ENCODE measurements at places on chromosomes 11 and 22. TPM values are rescaled to one million over a fixed set of nuclear protein-coding genes. Genes with fewer than 3 reads are reported as not detected.

The UPB1 gene
- not detected for total RNA-seq

The PANX3 gene
- total RNA-seq = not detected

The GALNT18 gene
- 16.1 TPM for total RNA-seq

The NEFH gene
- 0.14 TPM for total RNA-seq

The C11orf42 gene
- not detected for total RNA-seq

The PDGFB gene
- 58.5 TPM for total RNA-seq

The RBMXL2 gene
- not detected for total RNA-seq

DNA sequence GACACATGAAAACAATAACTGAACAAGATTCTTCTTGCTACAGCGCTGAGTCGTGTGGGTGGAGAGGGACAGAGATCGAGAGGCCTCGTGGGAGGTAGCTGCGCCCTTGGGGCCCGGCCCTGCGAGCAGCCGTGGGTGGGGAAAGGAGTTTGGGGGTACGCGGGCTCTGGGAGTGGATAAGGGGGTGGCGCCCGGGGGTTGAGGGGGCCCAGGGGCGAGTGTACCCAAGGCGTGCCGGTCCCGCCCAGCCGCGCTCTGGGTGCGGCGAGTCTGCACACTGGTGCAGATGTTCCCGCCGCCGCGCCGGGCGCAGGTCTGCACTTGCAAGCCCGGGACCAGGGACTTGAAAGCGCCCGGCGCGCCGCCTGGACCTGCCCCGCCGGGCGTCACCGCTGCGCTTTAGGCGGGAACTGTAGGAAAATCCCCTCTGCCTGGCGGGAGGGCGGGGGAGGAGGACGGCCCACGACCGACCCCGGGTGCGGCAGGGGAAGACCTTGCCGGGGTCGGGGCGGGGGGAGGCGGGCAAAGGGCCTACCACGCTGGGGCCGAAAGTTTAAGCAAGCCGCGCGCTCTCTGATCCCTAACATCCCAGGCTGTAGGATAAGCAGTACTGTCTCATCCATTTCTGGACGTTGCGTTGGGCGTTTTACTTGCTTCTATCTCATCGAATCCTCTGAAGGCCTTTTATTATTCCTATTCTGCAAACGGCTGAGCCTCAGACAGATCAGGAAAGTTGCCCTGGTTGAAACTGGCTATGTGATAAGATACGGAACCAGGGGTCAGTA lies 1.4 kb upstream of the KREMEN1 start:
- DNase-seq = peak; percentile 65

- no peak for DNase-seq
Observed at GRCh38 chr11:109133159-109133558, 288.8 kb upstream of the C11orf87 start.

GRCh38 chr11:115892016-115892415 lies 387.8 kb upstream of the CADM1 start:
- no peak for DNase-seq

GRCh38 chr11:7451520-7451919 lies 33.8 kb upstream of the OLFML1 start:
- DNase-seq = no peak

DNA sequence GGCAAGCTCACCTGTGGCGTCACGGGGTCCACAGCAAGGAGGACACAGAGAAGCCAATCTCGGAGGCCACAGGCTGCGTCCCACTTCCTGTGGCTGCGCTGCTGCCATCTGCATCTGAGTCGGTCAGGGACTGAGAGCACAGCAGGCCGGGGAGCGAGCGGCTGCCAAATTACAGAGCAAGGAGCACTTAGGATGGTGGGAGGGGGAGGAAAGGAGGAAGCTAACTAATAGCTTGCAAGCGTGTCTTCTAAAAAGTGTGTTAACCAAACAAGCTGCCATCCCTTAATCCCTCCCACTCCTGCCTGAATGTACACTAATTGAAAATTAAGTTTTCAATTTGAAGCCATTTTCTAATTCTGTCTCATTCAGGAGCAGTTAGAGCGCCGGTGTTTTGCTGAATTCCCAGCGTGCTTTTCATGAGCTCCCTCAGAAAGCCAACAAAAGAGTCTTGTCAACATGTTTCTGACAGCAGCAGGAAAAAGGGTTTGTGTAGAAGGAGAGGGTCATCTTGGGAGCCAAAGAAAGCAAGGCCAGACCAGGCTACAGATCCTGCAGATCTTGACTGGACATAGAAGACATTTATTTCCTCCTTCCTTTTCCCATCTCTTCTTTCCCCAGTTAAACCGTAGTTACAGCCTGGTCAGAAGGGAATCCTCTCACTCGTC lies 42.4 kb upstream of the API5 start:
- peak; percentile 79 for DNase-seq

DNA sequence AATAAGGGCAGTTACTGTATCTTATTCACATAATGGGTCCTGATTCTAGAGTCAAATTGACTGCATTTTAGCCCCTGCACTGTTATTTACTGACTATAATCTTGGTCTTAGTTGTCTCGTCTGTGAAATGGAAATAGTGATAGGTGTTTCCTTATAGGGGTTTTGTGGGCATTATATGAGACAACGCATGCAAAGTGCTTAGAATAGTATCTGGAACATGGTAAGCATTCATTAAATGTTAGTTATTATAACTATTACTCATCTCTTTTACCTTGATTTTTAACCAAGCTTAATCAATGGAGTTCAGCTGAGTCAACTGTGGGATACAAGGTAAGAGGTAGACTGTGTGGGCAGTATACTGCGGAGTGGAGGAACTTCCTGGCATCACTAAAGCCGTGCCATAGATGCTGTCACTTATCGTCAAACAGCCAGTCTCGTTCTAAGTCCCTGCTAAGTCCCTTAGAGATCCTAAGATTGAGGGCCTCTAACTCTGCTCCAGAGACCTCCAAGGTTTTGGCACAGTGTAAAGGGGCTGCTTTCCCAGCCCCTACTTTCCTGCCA lies 2.6 kb upstream of the ZC3H12C start:
- no peak for DNase-seq

- peak; percentile 96 for DNase-seq
Observed at GRCh38 chr11:13008625-13009475, at the start of gene RASSF10. TSS of gene RASSF10 (plus strand) at chr11:13009316. CDS start at chr11:13009577, 261 bp downstream.

DNA sequence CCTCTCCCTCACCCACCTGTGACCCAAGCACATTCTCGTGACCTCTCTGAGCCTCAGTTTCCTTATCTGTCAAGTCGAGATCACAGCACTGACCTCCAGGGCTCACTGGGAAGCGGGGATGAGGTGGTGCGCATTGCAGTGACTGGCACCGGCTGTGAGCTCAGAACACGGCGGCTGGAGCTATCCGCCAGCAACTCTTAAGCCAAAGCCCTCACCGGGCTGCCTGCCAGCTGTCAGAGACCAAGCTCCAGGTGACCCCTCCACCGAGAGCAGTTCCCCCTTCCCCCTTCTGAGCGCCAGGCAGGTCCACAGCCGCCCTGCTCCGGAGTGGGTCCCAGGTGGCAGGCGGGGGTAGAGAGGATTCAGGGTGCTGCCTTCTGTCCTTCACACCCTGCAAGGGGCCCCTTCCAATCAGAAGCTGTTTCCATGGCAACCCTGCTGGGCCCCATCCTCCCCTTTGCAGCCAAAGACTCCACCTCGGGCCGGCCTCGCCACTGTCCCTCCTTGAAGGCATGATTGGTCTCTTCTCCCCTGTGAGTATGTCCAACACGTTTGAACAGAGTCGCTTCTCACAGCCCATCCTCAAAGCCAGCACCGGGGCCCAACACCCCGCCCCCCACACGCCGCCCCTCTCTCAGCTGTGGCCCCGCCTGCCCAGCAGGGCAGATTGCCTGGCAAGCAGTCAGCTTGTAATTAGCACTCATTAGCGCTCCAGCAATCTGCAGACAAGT lies 98.7 kb downstream of the WNT7B start:
- no peak for DNase-seq

GRCh38 chr11:1104411-1105182 lies 29.9 kb downstream of the MUC2 start:
- no peak for DNase-seq

DNA sequence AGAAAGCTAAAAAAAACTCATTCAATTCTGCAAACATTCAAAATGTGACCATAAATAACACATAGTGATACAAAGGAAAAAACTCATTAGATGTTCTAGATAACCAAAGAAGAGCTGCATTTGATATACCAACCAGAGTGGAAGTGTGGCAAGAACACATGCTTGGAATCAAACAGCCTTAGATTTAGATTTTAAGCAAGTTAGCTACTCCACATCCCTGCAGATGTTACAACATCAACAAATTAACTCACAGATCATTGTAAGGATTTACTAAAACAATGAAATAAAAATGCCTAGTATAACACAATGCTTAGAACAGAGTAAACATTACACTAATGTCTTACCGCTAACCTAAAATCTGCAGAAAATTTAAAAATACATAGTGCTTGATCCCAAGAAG lies 114.0 kb upstream of the AKIP1 start:
- no peak for DNase-seq

Measured in stomach (tissue), 19 donors.